ENCODE measurements at places on chromosomes 7 and 10.
A peak's percentile ranks its signal among the peaks of the same experiment; 100 is the strongest.

DNA sequence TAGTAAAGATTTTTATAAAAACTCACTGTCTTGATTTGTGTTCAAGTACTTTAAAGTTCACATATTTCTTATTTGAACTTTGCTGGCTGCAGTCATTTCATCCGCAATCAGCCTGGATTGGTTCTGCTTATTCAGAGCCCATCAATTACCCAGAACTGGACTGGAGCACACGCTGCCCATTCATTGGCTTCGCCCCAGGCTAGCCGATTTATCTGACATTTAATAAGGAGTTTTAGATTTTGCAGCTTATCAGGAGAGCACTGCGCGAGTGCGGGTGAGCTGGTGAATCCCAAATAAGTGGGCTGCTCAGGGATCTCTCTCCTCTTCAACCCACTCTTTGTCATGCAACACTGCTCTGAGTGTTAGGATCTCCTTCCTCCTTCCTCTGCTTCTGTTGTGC, 166.0 kb upstream of the GPR26 start:
- DNase-seq, result no peak

DNA sequence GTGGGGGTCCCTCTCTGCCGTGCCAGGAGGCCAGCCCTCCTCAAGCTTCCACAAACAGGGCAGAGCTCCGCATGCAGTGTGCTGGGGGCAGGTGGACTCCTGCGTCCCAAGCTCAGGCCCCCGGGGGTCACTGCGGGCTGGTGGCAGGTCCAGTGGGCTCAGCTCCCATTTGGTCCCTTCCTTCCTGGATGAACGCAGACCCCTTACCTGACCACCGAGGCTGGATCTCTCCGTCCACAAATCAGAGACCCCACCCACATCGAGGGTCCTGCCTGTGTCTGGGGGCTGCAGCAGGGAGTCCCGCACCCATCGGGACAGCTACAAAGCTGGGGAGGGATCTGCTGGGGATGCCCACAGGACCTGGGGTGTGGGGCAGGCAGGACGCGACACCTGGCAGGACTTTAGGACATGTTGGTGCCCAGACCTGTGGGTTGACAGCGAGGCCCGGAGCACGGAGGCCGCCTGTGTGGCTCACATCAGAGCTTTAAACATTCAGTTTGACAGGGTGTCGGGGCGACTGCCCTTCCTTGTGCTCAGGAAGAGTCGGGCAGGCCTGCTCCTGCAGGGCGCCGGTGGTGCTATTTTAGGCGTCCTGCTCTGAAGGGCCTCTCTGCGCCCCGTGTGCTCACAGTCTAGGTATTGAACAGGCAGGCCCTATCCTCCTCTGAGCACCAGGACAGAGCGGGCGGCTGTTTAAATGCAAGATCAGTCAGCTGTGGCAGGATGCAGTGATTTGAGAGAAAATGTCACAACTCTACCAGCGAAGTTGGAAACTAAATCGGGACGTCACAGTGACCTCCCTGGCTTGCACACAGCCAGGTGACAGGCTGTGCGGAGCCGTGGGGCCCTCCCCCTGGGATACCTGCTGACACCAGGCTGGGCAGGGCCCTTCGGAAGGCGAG, 15.9 kb upstream of the CFAP46 start:
- no peak for DNase-seq

DNA sequence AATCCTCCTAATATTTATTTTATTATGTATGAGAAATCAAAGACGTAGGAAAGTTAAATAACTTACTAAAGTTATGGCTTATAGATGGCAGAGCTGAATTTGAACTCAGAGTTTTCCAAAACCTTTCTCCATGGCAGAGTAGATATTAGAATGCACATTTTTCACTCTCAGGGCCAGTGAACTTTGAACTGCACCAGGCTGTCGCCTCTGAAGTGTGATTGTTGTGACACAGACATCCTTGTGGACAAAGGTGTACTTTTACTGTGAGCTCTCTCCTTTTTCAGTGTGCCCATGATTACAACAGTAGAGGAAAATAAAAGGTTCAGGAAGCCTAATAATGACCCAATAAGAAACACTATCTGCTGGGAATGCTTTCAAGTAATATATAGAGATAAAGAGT, 29.1 kb downstream of the TES start:
- no peak for DNase-seq

GRCh38 chr7:131109759-131110296, 217.8 kb upstream of the MKLN1 start:
- DNase-seq, result peak; percentile 54

DNA sequence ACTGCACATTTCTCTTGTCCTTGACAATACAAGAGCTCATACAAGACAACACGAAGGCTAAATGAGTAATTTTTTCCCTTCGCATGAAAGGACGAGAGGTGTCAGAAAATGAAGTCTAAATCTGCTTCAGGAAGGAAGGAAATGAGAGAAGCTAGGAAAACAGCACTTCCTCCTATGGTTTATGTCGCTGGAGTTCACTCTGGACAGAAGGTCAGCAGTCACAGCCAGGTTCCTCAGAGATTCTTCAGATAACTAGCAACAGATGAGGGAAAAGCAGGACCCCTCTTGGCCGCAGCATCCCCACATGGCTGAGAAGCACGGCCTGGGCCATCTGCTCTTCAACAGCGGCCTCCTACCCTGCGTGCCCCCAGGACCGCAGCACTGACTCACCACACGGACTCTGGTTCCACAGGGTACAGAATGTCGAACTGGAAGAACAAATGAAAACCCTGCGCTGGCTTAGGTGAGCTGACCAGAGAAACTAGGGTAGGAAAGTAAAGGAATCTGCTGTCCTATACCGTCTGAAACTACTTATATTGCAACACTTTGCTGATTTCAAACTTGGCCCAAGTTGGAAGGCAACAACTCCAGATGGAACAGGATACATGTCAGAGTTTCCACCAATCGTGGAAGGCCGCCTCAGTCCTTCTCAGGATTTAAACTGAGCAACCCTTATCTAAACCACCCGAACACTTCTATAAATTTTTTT, 26.3 kb downstream of the DNMBP start:
- DNase-seq, result no peak

GRCh38 chr10:70729763-70730357, 55.3 kb downstream of the TBATA start:
- DNase-seq, result no peak

- DNase-seq, result no peak
Observed at GRCh38 chr10:95214793-95215192, 20.8 kb downstream of the ACSM6 start.

DNA sequence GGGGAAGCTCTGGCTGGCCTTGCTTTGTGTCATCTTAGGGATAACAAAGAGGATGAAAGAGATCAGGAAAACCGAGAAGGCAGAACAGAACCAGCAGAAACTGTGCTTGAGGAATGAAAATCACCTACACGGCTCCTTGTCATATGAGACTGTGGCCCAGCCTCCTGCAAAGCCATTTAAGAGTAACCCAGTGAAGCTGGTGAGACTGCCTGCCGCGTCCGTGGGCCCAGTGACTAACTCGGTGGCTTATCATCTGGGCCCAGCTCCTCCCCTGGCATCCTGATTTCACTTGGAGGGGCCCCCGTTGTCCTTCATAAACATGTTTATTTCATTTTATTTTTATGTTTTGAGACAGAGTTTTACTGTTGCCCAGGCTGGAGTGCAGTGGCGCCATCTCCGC, 30.7 kb downstream of the HTRA1 start:
- no peak for DNase-seq

DNA sequence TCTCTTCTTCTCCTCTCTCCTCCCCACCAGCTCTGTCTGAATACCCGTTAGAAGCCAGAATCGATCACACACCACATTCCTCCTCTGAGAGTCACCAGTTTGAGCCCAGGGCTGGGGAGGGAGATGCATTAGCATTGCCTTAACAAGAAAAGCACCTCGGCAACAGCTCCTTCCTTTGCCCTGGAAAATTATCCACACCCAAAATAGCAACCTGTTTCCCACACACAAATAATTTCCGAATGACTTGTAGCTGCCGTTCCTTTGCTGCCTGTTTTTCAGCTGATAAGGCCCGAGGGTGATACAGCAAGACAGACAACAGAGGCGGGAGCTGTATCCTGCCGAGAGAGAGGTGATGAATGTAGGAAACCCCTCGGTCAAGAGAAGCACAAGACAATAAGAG, 91.3 kb downstream of the CPXM2 start:
- no peak for DNase-seq
